ENCODE measurements at places on chromosomes 6 and 20.

DNA sequence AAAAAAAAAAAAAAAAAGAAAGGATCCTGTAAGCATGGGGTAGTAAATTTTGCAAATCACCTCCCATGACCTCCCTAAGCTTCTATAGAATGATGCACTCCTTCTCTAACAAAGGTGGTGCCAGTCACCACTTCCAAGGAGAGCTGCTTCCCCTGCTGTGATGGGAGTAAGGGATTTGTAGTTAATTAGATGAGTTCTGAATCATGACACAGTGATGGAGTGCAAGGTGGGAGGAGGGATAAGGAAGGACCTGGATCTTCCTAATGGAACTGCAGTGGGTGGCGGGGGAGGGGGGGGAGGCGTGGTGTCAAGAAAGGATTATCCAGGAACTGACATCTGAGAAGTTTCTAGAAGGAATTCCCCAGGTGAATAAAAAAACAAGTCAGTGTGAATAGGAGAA lies 47.8 kb downstream of the NRN1 start:
- DNase-seq, result no peak

DNA sequence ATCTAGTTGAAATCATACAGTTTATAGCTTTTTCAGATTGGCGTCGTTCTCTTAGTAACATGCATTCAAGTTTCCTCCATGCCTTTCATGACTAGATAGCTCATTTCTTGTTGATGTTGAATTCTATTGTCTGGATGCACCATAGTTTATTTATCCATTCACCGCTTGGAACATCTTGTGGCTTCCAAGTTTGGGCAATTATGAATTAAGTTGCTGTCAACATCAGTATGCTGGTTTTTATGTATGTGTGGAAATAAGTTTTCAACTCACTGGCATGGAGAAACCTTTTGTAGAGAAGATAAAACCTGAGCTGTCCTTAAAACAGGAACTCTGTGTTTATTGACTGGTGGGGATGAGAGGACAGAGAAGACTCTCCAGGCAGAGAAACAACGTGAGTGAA lies 248.0 kb downstream of the CDC5L start:
- no peak for DNase-seq

- DNase-seq, result no peak
Measured at GRCh38 chr20:23656372-23656771, 18.6 kb upstream of the CST3 start.

GRCh38 chr6:11596640-11597237 lies 59.2 kb downstream of the TMEM170B start:
- DNase-seq, result no peak

DNA sequence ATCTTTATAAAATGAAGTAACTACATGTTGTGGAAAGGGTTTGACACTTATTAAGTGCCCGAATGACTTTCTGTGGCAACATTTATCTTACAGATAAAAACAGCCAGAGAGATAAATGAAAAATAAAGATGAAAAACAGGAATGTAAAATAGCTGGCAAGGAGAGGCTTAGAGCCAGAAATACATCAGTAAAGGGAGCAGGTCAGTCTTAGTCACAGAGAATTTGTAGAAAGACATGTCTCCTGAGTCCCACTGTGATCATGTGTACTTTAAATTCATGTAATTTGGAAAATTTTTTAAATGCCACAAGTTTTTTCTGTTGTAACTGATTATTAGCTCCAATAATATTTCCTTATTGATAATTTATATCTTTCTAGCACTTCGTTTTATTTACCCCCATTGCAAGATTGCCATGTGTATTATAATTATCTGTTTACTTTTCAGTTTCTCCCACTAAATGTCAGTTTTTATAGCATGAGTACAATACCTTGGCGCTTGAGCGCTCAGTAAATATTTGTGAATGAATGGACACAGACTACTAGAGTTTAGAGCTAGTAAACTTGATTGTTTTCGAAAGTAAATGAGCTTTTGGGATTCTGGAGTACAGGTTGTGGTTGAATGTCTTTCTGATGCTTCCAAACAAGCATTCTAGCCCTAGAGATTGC lies 15.2 kb downstream of the TAB2 start:
- no peak for DNase-seq

- no peak for DNase-seq
Measured at GRCh38 chr20:52076164-52076563, 115.4 kb downstream of the ZFP64 start.

DNA sequence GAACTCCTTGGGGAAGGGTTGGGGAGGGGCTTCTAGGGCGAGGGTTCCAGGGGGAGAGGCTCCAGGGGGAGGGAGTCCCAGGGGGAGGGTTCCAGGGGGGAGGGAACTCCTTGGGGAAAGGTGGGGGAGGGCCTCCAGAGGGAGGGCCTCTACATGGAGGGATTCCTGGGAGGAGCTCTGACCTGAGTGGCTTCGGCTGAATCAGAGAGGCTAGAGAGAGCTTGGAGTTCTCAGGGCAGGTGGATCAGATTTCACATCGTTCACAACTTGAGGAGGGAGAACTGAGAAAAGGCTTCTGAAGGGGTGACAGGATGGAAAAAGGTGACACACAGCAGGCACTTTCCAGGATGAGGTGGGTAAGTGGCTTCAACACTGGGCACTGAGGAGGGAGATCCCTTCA lies 49.1 kb downstream of the DAAM2 start:
- no peak for DNase-seq

DNA sequence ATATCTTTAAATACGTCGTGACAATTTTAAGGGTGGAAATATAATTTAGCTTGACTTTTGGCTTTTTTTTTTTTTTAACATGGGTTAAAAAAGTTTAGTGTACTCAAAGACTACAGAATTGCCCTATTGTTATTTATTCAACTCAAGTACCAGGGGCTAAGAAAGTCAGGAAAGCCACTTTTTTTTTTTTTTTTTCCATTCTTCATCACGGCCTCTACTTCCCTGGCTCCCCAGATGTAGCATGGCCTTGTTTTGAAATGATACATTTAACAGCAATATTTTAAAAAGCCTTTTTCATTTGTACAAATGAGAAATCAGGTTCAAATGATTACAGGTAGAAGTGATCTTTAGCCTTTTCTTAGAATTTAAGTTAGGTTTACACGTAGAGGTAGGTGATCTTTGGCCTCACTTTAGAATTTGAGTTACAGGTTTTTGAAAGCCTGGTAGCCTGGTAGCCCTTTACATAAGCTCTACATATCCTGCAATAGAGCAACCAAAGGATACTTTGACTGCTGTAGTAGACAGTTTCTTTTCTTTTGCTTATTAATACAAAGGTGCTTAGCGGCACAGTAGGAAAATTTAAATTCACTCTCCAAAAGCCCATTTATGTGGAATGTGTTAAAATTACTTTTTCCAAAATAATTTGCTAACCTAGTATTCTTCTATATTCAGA lies 160.5 kb upstream of the MMS22L start:
- DNase-seq, result peak; percentile 32

GRCh38 chr6:100880149-100880852 lies 828 bp downstream of the ASCC3 start:
- no peak for DNase-seq

GRCh38 chr6:36962874-36963273 lies 8.3 kb downstream of the PI16 start:
- DNase-seq, result peak; percentile 59

DNA sequence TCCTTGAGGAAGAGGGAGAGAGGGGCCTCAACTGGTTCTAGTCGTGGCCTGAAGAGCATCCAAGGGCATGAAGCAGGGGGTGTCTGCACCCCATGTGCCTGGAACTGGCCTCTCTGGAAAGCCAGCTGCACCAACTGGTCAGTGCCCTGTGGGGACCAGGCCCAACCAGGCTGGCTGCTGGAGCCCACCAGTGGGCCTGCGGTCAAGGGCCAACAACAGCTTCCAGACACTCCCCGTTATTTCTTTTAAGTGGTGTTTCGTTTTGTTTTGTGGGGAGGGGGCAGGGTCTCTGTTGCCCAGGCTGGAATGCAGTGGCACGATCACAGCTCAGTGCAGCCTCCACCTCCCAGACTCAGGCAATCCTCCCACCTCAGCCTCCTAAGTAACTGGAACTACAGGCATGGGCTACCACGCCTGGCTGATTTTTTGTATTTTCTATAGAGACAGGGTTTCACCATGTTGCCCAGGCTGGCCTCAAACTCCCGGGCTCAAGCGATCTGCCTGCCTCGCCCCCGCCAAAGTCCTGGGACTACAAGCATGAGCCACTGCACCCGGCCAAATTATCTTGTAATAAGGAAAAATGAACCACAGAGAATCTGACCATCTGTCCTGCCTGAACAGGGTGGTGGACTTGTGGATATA lies 11.9 kb upstream of the C20orf144 start:
- no peak for DNase-seq

DNA sequence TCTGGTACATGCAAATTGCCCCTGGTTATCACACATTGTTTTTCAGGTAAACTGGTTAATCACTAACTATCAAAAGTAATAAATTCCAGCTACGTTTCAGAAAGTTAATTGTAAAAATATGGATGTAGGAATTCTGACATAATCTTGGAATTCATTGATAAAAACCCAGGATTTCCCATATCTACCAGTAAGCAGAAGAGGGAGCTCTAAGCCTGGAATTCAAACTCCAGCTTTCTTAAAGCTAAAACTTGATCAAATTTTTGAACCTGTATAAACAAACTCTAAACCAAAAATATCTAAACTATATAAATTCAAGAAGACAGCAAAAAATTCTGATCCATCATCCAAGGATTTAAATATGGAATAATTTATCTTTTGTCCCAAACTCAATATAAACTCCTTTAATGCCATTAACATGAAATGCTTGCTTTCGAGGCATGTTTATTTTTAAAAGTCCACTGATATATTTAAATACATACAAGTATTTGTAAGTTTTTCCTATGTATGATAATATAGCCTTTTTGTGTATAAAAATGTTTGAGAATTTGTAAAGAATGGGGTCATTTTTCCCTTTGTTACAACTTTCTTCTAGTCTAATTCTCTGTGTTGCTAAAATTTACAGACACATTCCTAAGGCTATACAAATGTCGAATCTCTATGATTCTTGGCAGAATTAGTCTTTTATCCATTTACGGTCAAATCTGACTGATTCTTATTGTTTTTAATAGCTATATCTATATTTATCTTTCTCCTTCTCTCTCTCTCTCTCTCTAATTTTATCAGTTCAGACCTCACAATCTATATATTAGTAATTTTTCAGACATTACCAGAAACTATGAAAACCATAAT lies 91.4 kb upstream of the RNF217 start:
- peak; percentile 2 for DNase-seq

- no peak for DNase-seq
Measured at GRCh38 chr6:29153083-29153482, 17.6 kb upstream of the OR2J2 start.

DNA sequence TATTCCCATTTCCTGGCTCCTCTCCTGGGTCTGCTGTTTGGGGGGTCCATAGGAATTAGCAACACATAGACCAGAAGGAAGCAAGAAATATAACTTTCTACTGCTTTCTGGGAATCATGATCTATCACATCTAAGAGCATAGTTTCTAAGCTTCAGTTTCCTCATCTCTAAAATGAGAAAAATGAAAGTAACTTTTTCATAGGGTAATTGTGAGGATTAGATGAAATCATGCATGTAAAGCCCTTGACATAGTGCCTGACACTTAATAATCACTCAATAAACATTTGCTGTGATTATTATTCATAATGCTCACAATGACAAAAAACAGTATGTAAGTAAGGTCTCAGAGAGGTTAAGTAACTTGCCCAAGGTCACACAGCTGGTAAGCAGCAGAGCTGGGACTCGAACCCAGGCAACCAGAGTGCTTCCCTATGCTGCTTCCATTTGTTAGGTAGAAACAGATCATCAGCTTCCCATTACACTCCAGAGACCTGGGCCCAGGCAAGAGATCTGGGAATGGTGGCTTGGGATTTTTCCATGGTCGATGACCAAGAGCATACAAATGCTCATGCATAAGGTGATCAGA lies 86.6 kb upstream of the MAFB start:
- DNase-seq, result no peak

DNA sequence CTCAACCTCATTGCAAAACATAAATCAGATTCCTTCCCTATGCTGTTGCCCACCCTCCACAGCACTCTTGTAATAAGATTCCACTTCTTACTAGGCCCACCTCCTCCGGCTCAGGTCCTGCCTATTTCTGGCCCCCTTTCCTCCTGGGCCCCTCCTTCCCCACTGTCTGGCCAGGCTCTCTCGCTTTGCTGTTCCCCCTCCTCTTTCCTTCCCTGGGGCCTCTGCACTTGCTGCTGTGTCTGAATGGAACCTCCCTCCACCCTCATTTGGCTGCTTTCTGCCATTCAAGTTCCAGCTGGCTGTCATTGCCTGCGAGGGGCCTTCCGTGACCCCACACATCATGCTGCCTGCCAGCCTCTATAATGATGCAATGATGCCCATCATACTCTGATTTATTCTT lies 38.9 kb downstream of the ARHGAP40 start:
- DNase-seq, result no peak

GRCh38 chr20:42920776-42921175 lies 268.9 kb downstream of the PTPRT start:
- DNase-seq, result no peak

- DNase-seq, result peak; percentile 20
Measured at GRCh38 chr6:36914227-36914794, 28.6 kb downstream of the C6orf89 start.

DNA sequence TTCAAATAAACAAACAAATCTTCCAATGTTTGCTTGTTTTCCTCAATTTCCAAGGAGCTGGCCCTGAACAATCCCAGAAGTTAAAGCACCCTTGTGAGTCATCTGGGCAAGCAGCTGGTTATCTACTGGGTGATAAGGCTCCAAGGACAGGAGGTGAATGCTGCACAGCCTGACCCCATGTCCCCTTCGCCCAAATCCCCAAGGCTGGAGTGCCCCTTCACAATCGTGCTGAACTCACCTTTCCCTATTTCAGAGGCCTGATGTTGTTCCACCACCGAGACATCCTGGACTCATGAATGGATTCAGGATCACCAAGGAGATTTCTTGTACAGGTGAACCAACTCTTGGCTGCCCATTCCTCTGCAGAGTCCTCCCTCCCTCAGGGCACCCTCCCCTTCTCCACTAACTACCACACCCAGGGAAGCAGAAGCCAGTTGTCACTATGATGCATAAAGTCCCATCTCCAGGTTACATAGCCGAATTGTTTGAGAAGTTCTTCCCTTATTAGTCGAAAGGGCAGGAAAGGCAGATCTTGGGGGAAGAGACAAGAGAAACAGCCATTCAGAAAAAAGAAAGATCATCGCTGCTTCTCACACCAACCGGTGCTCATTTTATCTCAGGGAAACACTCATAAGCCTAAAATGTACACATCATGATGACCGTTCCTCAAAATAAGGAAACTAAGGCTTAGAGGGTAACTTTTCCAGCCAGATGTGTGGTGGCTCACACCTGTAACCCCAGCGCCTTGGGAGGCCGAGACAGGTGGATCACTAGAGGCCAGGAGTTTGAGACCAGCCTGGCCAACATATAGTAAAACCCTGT lies 138.8 kb upstream of the RREB1 start:
- DNase-seq, result no peak
